ENCODE measurements at places on chromosomes 1 and 21.

DNA sequence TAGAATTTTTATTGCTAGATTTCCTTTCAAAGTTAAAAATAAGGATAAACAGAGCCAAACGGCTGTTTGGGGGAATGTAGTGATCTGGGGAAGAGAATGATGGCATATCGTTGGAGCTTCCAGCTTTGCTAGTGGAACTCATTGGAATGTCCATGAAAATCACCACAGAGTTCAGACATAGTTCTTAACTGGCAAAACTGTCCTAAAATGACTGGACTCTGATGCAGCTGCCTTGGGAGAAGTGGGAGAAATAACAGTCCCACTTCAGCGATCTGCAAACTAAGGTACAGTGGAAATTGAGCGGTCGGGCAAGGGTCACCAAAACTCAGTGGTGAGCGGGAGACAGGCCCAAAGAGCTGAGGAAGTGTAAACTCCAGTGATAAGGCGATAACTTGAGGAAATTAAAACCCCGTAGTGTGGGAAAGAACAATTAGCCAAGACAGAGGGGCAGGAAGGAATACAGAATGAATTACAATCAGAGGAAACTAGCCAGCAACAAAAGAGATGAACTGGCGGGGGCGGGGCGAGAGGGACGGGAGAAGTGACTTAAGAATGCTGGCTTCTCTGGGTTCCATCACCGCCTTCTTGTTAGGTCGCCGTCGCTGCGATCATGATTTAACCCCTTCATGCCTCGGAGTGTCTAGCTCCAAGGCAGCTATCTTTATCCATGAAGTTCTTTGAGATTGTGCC is 89.8 kb upstream of the ARHGAP29 start:
- no peak for DNase-seq

DNA sequence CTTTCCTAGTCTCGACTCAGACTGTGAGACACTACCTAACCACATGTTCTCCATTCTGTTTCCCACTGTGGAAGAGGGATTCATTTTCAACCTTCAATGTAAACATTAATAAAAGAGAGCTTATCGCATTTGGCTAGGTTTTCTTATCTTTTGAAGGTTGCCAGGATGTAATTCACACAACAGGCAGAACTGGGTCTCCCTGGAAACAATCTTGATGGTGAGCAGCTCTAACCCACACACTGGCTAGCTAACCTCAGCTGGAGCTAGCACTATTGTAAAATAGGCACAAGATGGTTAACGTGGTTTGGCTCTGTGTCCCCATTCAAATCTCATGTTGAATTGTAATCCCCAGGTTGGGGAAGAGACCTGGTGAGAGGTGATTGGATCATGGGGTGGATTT is 75.1 kb downstream of the ZSCAN20 start:
- DNase-seq = no peak

DNA sequence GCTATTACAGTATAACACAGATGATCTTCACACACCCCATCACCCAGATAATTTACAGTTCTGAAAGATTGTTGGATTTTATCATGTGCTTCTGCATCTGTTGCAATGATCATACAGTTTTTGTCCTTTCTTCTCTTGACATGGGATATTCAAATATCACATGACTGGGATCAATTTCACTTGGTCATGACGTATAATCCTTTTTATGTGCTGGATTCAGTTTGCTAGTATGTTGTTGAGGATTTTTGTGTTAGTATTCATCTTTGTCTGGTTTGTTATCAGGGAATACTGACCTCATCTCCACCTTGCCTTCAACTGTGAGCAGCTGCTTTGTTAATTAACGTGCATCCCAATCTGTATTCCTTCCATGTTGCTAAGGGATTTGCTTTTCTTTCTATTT is 44.7 kb upstream of the DISC1 start:
- DNase-seq = no peak

GRCh38 chr21:36976882-36977651 is 10.6 kb upstream of the HLCS start:
- DNase-seq = no peak

DNA sequence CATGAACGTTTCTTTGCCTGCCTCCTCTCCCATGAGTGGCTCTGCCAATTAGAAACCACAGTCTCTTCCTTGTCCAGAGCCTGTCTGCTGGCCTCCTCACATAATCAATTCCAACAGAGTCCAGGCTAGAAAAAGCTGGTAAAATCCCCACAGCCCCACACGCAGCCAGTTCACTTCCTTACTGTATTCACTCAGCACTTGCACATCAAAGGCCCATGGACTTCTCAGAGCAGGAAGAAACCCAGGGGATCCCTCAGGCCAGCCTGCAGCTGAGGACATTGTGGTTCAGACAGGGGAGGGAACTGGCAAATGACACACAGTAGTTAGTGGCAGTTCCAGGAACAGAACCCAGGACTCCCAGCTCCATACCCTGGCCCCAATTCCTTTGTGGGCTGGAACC is 171.6 kb upstream of the EDN2 start:
- DNase-seq = no peak

GRCh38 chr1:93740157-93740556 is 58.5 kb upstream of the BCAR3 start:
- DNase-seq = no peak

- DNase-seq = no peak
Measured at GRCh38 chr1:46611691-46612221, 4.9 kb downstream of the MOB3C start.

DNA sequence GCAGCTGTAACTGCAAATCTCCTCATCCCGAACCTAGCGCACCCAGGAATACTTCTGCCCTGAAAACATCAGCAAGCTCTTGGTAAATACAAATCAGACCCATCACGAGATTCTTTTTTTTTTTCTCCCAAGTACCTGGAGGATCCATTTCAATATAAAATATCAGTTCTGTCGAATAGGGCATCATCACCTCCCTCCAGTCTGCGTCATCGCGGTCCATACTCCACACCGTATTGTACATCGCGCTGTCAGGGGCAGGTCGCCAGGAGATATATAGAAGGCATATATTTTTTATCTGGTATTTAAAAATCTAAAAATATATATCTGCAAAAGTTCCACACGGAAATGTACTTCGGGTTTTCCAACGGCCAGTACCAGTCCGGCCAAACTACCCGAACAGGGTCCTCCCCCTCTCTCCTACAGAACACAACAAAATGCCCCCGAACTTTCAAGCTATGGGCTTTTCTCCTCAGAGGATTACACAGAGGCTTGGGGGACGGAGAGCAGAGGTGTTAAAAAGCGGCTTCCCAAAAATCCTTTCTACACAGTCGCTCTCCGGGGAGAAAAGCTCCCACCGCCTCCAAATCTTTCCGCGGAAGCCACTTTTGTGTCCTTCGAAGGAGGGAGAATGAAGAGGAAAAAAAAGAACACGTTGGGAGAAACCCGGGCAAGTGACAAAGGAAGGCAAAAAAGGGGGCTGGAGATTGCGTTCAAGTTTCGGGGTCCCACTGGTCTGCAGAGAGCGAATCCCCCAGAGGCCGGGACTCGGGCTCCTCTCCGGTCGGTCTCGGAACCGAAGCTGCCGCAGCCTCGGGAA is 509 bp downstream of the PIK3R3 start:
- DNase-seq = no peak

- DNase-seq = no peak
Measured at GRCh38 chr1:245205396-245205795, 50.6 kb downstream of the KIF26B start.

DNA sequence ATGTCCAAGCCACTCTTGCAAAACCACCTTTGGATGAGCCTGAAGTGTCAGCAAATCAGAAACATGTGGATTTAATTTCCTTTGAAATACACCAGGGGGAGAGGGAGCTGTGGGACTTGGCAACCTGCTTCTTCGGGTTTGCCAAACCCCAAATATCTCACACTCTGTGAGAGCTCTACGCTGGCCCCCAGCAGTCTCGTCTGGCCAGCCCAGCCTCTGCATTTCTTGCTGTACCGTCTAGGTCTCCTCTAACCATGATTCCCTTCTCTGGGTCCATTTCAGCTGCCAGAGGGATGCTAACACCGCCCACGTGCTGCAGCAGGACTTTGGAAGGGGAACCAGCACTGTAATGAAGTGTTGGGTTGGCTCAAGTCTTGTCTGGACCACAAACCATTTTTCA is 114.6 kb downstream of the MRPS6 start:
- no peak for DNase-seq

- DNase-seq = no peak
Measured at GRCh38 chr1:85349224-85349623, 72.8 kb upstream of the BCL10 start.

- DNase-seq = no peak
Measured at GRCh38 chr1:27297903-27298302, 24.1 kb upstream of the TMEM222 start.

- no peak for DNase-seq
Measured at GRCh38 chr1:44733365-44733764, 2.4 kb upstream of the RNU5D-1 start.

GRCh38 chr1:33429856-33430691 is 821 bp downstream of the PHC2 start:
- no peak for DNase-seq

DNA sequence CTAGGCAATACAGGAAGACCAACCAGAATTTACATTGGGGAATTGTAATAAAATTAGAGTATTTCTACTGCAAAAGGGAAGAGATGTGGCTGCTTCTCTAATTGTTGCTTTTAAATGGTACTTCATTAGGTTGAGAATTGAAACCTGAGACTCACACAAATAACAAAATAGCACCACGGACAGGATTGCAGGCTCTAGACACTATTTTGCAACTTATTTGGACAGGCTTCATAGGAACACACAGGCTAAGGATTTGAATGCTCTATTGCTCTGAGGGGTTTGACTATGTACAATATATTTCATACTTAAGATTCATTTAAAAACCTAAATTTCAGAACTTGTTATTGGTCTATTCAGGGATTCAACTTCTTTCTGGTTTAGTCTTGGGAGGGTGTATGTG is 79.6 kb downstream of the ATP1B1 start:
- no peak for DNase-seq

DNA sequence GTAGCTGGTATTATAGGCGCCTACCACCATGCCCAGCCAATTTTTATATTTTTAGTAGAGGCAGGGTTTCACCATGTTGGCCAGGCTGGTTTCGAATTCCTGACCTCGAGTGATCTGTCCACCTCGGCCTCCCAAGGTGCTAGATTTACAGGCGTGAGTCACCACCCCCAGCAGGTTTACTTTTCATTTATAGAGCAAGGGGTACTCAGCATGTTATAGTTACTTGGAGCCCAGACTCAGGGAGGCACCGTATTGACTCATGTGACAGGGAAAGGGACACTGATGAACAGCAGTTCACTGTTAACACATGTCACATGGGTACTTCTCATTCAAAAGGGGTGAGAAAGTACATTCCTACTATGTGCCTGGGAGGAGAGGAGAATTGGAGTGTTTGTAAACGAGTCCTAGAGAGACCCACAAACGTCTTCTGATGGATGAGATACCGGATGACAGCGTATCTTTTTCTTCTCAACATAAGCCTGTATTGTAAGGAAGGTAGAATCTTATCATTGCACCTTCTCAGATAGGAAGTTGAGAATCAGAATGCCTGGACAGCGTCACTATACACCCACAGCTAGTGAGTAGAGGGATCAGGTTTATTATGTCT is 510.0 kb downstream of the USP25 start:
- no peak for DNase-seq

DNA sequence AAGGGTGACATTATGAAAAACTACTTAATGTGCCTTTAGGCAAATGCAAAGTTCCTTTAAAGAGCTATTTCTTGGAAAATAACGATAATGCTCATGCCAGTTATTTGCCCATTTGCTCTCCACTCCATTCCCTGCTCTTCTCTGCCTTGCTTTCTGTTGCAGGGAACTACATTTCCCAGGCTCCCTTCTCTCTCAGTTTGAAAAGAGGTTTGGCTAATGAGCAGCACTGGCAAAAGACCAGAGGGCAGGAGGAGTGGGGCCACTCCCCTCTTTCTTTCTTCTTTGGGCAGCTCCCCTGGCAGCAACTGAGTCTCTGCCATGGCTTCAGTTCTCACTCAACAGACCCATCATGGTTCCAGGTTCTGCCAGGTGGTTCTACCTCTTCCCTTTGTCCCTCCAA is 130.5 kb downstream of the RWDD3 start:
- no peak for DNase-seq

- no peak for DNase-seq
Measured at GRCh38 chr1:193634470-193634869, 448.1 kb upstream of the B3GALT2 start.

DNA sequence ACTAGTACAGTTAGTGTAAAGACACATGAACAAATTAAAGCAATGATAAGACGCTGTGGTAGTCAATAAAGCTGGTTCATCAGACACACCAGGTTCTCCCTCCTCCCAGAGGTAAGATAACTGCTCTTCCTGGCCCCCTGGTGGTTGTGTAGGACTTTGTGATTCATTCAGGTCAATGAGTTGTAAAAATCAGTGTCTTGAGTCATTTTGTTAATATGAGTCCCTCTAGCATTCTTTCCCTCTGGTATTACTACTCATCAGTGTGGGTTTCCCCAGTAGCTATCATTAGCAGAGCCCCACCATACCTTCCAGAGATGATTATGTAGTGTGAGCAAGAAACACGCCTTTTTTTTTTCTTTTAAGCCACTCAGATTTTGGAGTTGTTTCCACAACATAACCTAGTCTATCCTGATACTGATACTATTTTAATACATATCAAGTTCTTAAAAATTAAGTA is 3.6 kb upstream of the SETDB1 start:
- peak; percentile 5 for DNase-seq

GRCh38 chr1:160837558-160838205 is 25.0 kb downstream of the CD244 start:
- no peak for DNase-seq

- DNase-seq = no peak
Measured at GRCh38 chr1:33441088-33441745, 10.3 kb upstream of the PHC2 start.

DNA sequence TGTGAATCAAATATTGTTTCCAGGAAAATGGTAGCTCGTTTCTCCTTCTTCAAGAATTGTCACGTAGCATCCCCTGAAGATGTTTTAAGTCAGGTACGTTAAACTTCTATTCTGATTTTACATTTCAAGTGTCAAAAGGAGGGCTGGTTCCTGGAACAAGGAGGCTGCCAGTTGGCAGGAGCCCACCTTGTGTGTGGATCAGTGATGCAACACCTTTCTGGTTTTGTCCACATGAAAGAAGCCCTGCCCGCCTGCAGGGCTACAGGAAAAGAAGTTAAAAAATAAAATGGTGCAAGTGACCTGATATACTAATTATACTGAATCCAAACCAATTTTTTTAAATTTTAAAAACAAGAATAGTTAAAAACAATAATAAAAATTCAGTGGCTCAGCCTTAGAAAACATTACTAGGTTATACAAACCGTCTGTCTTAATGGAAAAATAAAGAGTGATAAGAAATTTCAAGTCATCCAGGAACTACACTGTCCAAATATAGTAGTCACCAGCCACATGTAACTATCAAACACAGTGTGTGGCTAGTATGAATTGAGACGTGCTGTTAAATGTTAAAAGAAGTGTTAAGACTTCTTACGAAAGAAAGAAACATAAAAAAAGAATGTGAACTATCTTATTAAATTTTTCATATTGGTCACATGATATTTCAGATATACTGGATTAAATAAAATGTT is 123.1 kb downstream of the APP start:
- DNase-seq = no peak

DNA sequence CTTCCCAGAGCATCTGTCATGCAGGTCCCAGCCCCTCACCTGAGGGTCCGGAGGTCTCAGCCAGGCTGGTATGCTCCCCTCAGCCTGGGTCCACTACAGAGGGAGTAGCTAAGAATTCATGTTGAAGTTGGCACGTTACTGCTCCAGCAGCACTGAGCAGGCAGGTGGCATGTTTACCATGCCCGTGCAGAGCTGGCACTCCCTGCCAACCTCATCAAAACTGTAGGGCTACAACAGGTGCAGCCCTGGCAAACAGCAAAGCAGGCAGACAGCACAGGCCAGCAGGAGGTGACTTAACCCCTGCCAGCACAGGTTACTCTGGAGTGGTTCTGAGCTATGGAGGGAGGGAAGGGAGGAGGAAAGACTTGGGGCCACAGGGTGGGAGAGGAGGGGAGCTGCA is 46.4 kb downstream of the NUAK2 start:
- no peak for DNase-seq
